Stomach (tissue), 19 donors: ENCODE measurements at places on chromosomes 4 and X. TPM values are rescaled to one million over a fixed set of nuclear protein-coding genes. Genes with fewer than 3 reads are reported as not detected.

- DNase-seq, result no peak
Observed at GRCh38 chr4:14334166-14334565, 668.1 kb upstream of the CPEB2 start.

- DNase-seq, result no peak
Observed at GRCh38 chr4:89660444-89661172, 176.4 kb downstream of the SNCA start.

GRCh38 chr4:118265312-118266144 is 87.3 kb downstream of the PRSS12 start:
- peak; percentile 51 for DNase-seq

- no peak for DNase-seq
Observed at GRCh38 chrX:37060999-37061398, 52.8 kb downstream of the FAM47C start.

- DNase-seq, result no peak
Observed at GRCh38 chr4:86688026-86688425, 93.9 kb downstream of the PTPN13 start.

The GDPD2 gene
- not detected for total RNA-seq

- DNase-seq, result no peak
Observed at GRCh38 chr4:147138171-147138570, 192.5 kb upstream of the TTC29 start.

DNA sequence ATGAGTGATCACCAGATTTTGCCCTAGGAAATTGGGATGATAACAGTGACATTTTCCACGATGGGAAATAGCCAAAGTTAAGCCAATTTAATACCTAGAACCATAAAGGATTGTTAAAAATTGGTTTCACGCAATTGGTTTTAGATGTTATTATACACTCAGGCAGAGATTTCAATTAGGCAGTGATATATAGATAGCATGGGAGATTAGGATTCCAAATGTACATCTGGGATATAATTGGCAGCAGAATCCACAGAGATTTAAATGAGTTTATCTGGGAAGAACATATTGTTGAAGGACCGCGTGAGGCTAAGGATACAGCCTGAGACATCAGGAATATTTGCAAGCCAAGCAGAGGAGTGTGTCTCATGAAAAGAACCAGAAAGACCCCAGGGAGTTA is 351.6 kb downstream of the GPM6A start:
- no peak for DNase-seq

GRCh38 chr4:140719686-140720085 is 36.5 kb downstream of the TBC1D9 start:
- DNase-seq, result no peak

DNA sequence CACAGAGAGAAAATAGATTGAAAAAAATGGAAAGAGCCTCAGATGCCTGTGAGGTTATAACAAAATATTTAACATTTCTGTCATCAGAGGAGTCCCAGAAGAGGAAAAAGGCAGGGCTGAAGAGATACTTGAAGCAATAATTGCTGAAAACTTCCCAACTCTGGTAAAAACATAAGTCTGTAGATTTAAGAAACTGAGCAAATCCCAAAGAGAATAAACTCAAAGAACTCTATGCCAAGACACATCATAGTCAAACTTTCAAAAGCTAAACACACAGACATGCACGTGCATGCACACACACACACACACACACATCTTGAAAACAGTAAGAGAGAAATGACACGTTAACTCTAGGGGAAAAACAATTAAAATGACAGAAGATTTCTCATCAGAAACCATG is 94.1 kb downstream of the SLC16A2 start:
- DNase-seq, result no peak

DNA sequence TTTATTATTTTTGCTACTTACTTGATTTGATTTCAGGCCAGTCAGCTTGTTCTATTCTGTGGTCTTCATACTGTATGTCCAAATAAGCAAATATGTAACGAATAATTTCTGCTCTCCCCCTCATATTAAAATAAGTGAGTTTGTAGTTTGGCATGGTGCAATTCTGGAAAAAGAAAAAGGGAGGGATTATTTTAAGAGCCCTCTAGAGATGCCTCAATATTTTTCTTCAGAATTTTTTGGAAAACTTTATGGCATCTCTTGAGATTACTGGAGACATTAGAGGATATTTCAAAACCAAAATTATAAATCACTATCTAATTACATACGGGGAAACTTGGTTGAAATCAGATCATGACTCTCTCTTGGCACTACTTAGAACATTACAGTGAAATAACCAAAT is 8.2 kb downstream of the HPGDS start:
- no peak for DNase-seq

DNA sequence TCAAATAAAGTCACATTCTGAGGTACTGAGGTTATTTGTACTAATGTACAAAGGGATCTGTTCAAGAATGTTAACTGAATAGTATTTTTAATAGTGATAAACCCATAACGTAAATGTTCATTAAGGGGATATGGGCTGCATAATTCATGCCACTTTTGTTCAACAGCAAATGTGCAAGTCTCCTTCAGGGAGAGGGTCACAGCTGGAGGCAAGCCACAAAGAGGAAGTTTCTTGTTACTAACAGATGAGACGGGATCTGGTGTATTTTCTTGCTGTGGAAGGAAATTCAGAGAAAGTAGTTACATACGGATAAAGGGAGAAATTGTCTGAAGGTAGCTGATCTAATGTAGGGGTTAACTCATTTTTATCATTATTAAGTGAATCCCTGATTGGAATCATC is 10.0 kb downstream of the ZFP42 start:
- no peak for DNase-seq

The TBX22 gene
- total RNA-seq, result not detected

DNA sequence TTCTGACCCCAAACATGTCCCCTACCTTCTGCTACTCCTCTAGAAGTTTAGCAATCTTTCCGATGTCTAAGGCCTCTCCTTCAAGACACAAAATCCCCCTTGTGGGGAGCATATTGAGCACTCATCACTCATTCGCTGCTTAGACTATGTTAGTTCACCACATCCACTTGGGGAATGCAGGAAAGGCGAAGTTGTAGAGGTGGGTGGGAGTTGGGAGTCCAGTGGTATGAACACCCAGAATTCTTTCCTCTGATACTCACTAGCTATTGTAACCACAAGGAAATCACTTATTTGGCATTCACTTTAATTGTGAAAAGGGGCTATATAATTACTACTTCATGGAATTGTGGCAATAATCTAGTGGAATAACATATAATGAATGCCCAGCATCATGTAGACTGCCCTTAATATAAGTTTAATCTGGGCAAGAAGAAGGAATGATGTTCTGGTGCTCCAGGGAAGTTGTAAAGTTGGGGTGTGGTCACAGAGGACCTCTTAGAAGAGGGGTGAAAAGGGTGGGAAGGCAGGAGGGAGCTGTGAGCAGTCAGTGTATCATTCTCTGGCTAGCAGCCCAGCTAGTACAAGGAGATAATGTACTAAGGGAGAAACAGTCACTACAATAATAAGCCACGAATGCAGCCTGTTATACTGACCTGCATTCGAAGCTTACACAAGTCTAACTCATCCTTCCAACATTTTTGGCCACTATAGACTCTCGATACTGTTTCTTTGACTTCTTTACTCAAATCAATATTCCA is 468.2 kb upstream of the DIPK2B start:
- no peak for DNase-seq

DNA sequence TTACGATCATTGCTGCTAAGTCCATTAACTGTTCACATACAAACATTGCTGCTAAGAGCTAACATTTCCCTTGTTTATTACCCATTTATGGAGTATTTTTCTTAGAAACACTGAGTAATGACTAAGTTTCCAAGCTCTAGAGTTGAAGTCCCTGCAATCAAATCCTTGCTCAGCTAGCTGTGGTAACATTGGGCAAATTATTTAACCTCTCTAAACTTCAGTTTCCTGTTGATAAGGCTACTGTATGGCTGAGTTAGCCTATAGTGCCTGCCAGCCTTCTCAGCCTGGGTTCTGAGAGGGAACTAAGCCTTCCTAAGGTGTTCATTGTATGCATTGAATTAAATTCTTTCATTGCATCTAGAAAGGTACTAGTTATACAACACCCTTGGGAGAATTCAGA is 15.2 kb upstream of the SCOC start:
- DNase-seq, result no peak

- DNase-seq, result peak; percentile 83
Observed at GRCh38 chr4:25030277-25031076, at the start of gene LGI2. LGI2 (minus strand) TSS chr4:25030946; CDS start chr4:25030693, 253 bp downstream.

GRCh38 chrX:109261279-109261678 is 220.6 kb downstream of the GUCY2F start:
- no peak for DNase-seq

The LIMCH1 gene
- total RNA-seq, result 27.5 TPM

GRCh38 chr4:121888134-121888533 is 17.9 kb upstream of the BBS7 start:
- no peak for DNase-seq
